ENCODE measurements at places on chromosomes 1 and 21.

DNA sequence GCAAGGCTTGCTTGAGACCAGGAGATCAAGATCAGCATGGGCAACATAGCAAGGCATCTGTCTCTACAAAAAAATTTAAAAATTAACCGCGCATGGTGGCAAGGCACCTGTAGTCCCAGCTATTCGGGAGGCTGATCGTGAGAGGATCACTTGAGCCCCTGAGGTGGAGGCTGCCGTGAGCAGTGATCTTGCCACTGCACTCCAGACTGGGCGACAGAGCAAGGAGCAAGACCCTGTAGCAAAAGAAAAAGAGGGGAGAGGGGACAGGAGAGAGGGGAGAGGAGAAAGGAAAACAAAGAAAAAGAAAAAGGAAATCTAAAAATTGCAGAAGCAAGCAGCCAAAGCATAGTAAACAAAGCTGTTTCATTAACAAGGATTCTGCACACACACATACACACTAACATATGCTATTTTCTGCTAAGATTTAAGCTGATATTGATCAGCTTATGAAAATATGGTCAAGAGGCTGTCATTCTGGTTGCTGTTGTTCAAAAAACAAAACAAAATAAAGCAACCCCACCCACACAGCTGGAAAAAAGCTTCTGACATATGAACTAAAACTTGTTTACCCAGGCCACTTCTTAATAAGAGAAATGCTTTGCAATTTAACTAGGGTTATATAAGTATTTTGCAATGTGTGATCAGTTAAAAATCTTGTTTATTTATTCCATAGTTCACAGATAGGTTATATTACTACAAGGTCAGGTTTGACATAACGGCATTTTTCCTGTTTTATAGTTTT lies 1.8 kb downstream of the ARNT start:
- DNase-seq: no peak

GRCh38 chr1:237769916-237770315 lies 120.8 kb downstream of the ZP4 start:
- DNase-seq: no peak

DNA sequence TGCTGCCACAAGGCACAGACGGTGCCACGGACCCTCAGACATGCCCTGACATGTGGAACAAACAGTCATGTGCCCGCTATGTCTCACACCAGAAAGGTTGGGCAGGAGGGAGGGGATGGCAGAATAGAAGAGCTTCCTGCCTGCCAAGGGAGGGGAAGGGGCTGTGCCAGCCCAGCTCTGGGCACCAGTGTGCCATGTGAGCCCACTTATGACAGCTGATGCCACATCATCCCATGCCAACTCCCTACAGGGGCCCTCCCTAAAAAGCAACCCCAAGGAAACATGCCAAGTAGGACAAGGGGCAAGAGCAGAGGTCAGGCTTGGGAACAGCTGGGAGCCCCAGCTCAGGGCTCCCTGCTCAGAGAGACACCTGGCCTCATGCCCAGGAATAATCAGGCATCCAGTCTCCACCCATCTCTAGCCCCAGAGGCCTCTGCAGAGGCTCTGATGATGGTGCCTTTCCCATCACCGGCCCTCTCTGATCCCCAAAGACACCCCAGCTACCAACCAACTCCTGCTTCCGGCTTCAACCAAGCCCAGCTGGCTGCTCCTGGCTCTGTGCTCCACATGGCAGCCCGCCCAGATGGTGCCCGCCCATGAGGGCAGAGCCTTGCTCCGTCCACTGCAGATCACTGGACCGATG lies 10.3 kb downstream of the ADGRB2 start:
- DNase-seq: peak; percentile 35

DNA sequence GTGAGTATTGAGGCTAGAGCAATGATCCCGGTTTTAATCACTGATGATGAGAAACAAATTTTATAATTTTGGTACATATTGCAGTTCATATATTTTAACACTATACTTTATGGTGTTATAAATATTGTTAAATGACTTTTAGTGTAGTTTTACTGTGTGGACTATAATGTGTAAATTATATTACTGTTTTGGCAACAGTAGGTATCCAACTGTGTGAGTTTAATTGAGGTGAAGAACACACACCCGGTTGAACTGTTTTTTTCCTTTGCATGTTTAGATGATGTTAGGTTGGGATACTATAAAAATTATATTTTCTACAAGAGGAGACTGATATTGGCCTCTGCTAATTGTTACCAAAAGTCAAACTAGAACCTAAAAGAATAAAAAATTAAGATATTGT lies 166.5 kb downstream of the SDCCAG8 start:
- DNase-seq: no peak

GRCh38 chr1:220628431-220628830 lies 61.7 kb upstream of the C1orf115 start:
- DNase-seq: no peak

Data from cerebellar nuclear complex (tissue), 1 donor.